Stimulated activated CD4-positive, alpha-beta T cell treated with anti-CD3 and anti-CD28 coated beads, Interleukin-2, amount 100 ng/mL, for 24 hours (primary cell): ENCODE measurements at places on chromosomes 3 and 15.

DNA sequence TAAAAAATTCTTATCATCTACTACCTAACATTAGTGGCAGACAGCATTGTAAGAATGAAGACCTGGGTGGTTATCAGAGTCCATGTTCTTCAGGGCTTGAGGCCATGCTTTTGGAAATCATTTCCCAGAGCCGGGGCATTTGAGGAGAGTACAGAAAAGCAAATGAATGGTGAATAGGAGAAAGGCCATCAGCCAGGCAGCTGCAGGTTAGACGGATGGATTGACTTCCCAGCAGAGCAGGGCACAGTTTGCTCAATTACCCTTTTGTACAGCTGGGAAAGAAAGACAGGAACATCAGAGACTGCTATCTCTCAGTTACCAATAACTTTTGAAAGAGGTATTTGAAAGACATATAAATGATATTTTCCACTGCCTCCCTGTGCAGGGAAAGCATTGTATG, 135.6 kb downstream of the ALCAM start:
- no peak for DNase-seq

DNA sequence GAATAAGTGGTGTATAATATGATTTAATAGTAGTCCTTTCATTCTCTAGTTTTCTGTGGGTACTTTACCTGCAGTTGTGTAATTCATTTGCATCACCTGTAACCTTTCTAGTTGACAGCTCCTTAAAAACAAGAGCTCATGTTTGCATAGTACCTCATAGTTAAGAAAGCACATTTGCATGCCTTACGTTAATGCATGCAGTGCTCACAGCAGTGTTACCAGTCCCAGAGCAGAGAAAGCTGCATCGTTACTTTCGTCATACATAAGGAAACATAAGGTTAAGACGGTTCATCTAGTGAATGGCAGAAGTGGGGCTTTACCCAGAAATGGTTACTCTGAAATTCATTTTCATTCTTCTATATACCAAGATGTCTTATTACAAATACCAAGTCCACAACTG, 111.3 kb downstream of the AKAP13 start:
- no peak for DNase-seq

DNA sequence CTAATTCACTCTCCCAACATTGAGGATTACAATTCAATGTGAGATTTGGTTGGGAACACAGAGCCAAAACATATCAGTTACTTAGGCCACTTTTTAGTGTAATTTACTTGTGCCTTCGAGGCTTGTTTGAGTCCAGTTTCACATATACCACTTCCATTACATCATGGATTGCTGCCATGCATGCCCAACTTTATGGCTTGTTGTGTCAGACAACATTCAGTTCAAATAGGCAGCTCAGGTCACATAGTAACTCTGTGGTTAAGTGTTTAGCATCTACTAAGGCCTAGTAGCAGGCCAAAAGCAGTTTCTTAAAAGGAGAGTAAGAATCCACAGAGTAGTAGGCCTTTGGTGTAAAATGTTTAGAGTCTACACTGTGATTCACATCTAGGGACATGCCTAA, 164.3 kb upstream of the GMNC start:
- DNase-seq: no peak

DNA sequence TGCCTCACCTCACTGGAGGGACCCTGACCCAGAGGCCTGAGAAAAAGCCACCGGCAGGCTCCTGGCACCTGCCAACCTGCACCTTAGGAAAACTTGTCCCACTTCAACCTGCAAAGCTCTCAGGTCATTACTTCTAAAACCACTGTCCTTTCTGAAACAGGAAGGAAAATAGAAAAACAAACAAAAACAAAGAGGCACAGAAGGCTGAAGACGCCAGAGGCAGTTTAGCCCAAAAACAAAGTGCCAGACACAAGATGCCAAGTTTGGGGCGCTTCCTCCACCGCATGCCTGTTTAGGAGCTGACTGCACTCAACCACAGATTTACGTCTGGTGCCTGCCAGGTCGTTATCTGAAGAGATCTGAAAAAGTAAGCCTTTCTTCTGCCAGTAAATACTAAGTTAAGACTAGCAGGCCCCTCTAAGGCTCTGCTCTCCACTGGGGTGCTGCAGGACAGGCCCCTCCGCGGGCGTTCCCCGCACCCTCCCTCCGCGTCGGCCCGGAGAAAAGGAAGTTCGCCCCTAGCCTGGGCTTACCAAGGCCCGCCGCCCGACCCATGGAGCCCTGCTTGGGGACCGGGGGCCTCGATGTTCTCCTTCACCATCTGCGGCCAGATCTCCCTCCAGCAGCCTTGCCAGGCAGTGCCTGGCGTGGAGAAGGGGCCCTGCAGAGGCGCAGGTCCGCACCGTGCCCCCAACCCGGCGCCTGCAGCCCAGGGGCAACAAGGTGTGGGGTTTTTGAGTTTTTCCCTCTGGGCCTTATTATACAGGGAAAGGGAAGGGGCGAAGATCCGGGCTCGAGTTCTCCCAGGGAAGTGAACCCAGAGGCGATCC, 1.3 kb downstream of the GOLGA8A start:
- DNase-seq: peak; percentile 28

- no peak for DNase-seq
Observed at GRCh38 chr3:65318231-65318630, 630.4 kb upstream of the ADAMTS9 start.
